ENCODE measurements at places on chromosomes 2 and 18.

DNA sequence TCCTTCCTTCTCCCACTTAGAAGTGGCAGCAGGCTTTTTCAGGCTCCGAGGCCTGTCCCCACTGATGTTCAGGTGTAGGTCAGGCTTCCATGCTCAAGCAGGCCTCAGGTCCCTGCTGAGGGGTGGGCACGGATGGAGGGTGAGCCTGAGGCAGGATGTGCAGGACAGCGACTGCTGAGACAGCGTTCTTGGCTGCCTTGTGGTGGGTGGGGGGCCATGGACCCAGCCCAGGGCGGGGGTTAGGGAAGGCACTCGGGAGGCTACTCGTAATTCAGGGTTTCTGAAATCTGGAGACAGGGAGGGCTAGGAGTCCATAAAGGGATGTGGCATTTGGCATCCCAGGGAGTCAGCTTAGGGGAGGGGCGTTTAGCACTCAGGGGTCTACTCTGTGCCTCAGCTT lies 30.3 kb downstream of the COLEC11 start:
- no peak for DNase-seq

- no peak for DNase-seq
These were observed 86.5 kb downstream of the HAUS1 start for GRCh38 chr18:46190667-46191066.

- DNase-seq, result no peak
These were observed 47.7 kb downstream of the SMAD7 start for GRCh38 chr18:48902856-48903601.

- DNase-seq, result no peak
These were observed 238.9 kb upstream of the NT5C1B start for GRCh38 chr2:18828296-18828695.

- no peak for DNase-seq
These were observed 21.4 kb upstream of the RUFY4 start for GRCh38 chr2:218047536-218048225.

- no peak for DNase-seq
These were observed 142.1 kb downstream of the CABLES1 start for GRCh38 chr18:23277399-23277798.

DNA sequence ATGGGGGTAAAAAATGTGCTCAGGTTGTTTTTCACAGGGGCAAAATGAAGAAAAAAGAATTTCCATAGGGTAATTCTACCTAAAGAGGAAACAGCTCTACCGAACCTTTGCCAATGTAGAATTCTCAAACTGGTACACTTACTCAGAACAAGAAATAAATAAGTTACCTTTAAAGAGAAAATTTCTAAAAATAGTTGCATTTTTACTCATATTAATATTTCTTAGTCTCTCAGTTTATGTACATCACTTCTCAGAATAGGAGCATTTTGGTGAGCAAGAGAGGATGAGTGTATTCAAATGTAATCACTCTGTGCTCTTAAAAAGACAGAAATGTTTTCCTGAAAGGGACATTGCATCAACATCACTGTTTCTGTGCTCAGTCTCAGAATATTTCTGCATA lies 574.7 kb upstream of the SLC8A1 start:
- no peak for DNase-seq

- DNase-seq, result no peak
These were observed 100.3 kb upstream of the TMEM200C start for GRCh38 chr18:5995626-5996025.

GRCh38 chr18:34808389-34808788 lies 98.3 kb downstream of the DTNA start:
- DNase-seq, result no peak

- DNase-seq, result peak; percentile 52
These were observed 96.5 kb downstream of the ZFP36L2 start for GRCh38 chr2:43129676-43130547.

DNA sequence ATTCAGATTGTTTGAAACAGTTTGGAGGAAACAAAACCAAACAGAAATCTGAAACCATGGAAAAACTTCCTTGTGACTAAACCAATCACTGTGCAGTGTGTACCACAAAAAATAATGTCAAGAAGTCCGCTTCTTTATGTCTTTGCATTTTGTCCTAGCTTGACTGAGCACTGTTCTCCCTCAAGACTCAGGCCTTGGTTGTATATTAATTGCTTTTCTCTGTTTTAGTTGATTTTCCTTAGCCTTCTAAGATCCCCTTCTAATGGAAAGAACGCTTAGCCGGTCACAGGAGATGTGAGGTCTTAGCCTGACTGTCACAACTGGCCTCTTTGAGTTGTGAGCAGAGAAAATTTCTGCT lies 56.6 kb downstream of the LCLAT1 start:
- DNase-seq, result no peak

DNA sequence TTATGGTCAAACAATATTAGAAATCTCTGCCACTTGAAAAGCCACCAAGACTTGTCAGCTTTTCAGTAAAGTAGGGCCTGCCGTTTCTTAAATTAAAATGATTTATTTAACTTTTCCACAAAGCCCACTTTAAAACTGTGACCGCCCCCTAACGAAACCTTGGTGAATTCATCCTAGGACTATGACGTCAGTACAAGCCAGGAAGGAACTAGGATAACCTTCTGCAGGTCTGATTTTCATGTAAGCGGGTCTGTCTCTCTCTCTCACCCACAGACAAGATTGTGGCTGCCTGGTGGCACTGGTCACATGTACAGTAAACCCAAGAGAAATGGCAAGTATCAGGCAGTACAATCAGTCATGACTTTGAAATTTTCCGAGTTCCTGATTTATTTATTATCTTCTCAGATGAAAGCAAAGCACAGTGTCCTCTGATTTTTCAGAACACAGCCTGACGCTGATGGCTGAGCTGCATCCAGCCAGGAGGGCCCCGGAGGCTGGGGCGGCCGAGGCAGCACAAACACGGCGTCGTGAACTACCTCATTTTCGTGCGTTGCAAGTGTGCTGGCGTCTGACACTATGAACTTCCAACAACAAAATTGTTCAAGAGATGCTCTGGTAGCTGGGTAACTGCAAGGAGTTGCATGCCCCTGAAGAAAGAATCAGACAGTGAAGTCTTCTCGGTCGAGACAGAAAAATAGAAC lies 18.9 kb downstream of the SALL3 start:
- DNase-seq, result no peak

DNA sequence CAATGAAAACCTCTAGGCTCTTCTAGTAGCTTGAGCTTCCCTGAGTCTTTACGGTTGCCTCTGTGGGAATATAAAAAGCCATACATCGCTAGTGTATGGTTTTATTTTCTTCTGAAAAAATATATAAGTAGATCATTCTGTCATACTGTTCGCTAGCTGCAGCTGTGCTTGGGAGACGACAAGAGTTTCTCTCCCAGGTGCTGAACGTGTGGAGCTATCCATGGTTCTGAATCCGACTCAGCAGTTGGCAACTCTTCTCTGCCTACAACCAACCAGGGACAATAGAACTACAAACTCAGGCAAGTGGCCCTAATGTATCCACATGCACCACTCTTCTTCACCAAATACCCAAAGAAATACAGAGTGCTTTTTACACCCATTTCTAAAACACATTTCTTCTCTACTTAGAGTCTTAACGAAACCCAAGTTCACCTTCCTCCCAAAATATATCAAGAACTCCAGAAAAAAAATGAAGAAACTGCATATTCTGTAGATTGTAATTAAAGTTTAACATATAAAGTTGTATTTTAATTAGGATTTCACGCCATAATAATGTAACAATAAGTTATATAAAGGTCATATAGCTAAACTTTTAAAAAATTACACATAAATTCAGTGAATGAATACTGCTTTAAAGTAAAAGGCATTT lies 2.2 kb upstream of the KCNH7 start:
- no peak for DNase-seq

DNA sequence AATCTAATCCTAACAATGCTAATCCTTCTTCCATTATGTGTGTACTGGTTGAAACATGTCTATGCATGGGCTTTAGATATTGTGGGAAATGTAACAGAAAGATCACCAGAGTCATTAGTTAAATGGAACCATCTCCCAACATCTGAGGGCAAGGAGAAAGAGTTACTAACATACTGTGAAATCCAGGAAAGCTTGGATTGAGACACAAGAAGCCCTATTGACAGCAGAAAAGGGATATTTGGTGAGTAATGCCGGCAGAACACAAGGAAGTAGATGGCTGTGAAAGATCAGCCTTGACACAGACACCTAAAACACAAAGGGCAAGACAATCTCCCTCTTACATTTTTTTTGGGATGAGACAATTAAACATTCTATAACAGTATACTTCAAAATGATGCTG lies 28.5 kb upstream of the LAMA1 start:
- no peak for DNase-seq

DNA sequence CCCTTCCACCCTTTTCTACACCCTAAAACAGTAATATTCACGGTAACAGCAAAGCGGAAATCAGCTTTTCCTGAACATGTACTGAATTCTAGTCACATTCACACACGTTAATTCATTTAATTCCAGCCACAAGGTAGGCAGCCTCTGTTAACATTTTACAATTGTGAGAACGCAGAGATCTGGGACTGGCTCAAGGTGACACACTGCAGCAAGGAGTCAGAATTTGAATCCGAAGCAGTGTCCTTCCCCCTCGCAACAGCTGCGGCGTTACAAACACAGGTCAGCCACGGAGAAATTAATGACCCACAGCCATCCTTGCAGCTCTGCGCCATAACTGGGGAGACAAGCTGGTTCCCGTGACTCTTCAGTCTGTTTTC lies 818 bp upstream of the SLC20A1 start:
- DNase-seq, result no peak

DNA sequence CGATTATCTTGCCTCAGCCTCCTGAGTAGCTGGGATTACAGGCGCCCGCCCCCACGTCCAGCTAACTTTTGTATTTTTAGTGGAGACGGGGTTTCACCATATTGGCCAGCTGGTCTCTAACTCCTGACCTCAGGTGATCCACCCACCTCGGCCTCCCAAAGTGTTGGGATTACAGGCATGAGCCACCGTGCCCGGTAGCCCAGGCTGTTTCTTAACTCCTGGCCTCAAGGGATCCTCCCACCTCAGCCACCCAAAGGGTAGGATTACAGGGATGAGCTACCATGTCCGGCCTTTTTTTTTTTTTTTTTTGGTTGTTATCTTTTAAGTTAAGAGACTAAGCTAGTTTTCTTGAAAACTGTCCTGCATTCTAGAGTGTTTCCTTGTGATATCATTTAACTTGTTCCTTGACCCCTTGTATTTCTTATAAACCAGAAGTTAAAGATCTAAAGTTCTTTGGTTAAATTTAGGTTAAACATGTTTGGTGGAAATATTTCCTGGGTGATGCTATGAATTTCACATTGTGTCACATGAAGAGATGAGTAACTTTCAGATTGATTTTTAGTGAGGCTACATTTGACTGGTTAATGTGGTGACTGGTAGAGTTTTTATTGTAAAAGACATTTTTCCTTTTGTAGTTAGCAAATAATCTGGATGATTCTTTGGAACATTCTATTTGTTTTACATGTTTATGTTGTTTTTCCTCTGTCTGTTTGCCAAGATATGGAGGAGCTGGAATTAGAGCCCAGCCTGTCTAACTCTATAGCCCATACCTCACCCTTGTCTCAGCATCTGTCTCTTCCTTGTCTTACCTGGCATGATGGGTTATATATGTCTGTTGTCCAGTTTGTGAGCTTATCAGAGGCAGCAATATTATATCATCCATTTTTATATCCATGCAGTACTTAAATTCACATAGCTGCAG lies 5.2 kb downstream of the NCAPH start:
- DNase-seq, result no peak

DNA sequence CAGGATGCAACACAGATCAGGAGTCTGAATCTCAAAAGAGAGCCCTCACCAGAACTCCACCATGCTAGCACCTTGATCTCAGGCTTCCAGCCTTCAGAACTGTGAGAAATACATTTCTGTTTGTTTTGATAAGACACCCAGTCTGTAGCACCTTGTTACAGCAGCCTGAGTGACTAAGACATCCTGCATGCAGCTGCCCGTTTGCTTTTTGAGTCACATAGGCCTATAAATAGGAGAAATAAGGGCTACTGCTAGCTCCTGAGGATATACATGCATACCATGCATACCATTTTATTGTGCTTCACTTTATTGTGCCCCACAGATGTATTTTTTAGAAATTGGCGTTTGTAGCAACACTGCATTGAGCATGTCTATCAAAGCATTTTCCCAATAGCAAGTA lies 337.8 kb downstream of the CDH2 start:
- no peak for DNase-seq

- no peak for DNase-seq
These were observed 90.4 kb downstream of the DOCK10 start for GRCh38 chr2:224951723-224952481.

DNA sequence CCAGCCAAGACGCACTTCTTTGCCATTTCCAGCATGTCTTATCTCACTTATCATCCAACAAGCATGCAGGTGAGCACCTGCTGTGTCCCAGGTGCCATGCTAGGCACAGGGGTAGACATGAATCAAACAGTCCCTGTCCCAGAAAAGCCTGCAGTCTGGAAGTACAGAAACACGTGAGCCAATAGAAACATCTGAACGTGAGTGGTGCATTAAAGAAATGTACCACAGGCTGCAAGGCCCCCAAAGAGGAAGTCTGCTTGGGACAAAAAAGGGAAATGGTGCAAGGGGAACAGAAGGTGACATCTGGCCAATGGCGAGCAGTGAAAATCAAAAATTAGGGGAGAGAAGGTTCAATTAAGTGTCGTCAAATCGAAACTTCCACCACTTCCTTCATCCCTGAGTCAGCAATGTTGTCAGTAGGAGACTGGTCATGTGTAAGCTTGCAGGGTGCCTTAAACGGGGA lies 17.6 kb upstream of the TMEM247 start:
- peak; percentile 26 for DNase-seq

- DNase-seq, result peak; percentile 86
These were observed 96.2 kb downstream of the CABLES1 start for GRCh38 chr18:23231340-23232021.

GRCh38 chr2:37721201-37721560 lies 49.7 kb upstream of the CDC42EP3 start:
- no peak for DNase-seq

- DNase-seq, result no peak
These were observed 10.1 kb downstream of the RMP24 start for GRCh38 chr18:35982409-35983114.

DNA sequence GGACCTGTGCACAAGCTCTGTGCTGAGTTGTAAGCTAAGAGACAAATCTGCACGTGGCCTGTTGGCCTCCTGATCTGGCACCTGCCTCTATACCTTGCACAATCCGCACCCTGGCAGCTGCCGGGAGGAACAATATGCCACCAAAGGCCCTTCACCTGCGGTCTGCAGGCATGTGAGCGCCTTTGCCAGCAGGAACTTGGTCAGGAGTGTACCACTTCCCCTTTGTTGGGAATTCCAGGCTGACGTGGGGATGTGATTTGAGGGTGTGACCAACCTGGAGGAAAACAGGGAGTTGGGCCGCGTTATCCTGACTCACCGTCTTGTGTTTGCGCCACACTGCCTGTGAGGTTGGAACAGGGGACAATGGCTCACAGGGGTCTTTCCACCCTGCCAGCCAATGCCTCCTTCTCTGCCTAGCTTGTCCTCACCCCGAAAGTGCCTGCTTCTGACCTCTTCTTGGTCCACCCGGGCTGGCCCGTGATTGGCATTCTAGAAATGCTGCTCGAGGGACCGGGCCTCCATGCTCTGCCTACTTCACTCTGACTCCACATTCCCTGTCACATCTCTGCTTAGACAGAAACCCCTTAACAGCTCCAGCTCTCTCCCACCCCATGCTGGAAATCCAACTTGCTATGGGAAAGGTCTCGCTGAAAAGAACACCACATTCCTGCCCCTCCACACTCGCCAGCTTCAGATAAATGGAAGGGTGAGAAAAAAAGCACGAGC lies 67.1 kb upstream of the MAP4K4 start:
- no peak for DNase-seq

Data from CD4-positive, alpha-beta T cell treated with Interleukin-17A for 1 hour (primary cell).